ENCODE measurements at places on chromosomes 2 and 18. TPM values are rescaled to one million over a fixed set of nuclear protein-coding genes. Genes with fewer than 3 reads are reported as not detected.

DNA sequence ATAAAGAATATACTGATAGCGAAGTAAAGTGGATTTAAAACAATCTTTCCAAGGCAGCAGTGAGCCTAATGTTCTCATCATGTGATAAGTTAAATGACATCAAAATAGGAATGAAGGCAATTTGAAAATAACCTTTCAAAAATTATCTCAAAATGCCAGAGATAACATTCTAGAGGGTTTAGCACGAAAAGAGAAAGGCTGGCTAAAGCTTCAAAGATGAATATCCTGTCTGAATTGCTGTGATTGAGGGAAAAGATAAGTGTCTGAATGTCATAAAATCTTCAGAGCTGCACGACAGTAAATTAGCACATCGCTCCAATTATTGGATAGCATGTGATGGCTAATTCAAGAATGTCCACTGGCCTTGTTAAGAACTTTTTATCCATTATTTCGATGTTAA lies 159.3 kb downstream of the PID1 start:
- DNase-seq = no peak

DNA sequence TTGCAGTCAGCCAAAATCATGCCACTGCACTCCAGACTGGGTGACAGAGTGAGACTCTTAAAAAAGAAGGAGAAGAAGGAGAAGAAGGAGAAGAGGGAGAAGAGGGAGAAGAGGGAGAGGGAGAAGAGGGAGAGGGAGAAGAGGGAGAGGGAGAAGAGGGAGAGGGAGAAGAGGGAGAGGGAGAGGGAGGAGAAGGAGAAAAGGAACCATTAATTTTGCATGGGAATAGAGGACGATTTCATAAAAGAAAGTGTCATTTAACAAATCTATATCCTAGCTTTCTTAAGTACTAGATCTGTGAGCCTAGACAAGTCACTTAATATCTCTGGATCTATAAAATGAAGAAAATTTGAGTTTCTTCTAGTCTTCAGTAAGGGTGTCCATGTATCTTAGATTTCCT lies 9.6 kb downstream of the NOL10 start:
- DNase-seq = no peak

- DNase-seq = no peak
Observed at GRCh38 chr2:207039225-207039624, 99.9 kb downstream of the CPO start.

GRCh38 chr2:105573490-105573889 lies 171.2 kb upstream of the NCK2 start:
- DNase-seq = no peak

The STAMBP gene
- 43.7 TPM for total RNA-seq

GRCh38 chr18:43757273-43757672 lies 480.0 kb upstream of the SYT4 start:
- no peak for DNase-seq

The MYO3B gene
- not detected for total RNA-seq

- no peak for DNase-seq
Observed at GRCh38 chr18:3851159-3851558, 401.2 kb downstream of the TGIF1 start.

- DNase-seq = no peak
Observed at GRCh38 chr2:162230761-162231160, 12.5 kb downstream of the FAP start.

The GPR35 gene
- total RNA-seq = 1.4 TPM
